Stimulated activated CD4-positive, alpha-beta T cell treated with anti-CD3 and anti-CD28 coated beads, TNF-alpha, amount 100 ng/mL, for 24 hours (primary cell): ENCODE measurements at places on chromosomes 16 and 17.

DNA sequence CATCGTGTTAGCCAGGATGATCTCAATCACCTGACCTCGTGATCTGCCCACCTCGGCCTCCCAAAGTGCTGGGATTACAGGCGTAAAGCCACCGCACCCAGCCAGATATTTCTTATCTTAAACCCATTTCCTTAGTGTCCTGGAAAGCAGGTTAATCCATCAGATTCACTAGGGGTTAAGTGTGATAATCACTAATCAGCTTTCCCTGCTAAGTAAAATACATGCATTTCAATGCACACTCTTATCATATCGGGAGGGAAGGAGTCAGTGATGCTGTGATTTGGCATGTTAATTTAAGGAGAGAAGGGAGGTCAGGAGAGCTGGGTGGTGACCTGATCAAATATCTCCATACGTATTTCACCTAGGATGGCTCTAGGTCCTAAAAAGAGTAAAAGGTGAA lies 29.1 kb downstream of the STAT3 start:
- no peak for DNase-seq

GRCh38 chr16:1141191-1141590 lies 11.7 kb upstream of the CACNA1H start:
- no peak for DNase-seq

DNA sequence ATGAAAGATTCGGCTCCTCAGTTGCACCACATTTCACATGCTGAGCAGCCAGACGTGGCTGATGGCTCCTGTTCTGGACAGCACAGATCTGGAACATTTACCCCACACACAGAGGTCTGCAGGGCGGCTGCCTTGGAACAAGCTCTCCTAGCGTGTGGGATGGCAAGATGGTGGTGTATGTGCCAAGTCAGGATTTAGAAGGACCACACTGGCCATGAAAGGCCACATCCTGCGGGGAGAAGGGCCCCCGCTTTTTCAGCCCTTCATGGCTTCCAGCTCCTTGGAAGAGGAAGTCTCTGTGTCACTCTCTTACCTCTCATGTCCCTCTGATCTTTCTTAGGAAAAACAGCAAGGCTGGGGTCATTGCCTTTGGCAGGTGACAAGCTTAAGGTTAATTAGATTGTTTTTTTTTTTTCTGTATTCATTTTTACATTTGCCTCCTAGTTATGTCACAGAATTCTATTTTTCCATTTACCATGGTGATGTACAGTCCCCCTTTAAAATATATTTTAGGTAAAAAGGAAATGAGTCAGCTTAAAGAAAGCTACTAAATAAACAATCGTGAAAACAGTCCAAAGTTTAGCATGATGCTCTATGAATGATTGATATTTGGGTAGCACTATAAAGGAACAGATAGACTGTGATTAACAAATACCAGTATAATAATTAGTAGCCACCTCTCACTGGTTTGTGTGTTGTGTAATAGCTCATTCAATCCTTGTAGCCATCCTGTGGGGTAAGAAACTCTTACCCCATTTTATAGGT lies 396.6 kb downstream of the CPPED1 start:
- no peak for DNase-seq

- DNase-seq: no peak
These were observed 93.9 kb downstream of the YPEL2 start for GRCh38 chr17:59425085-59425931.

DNA sequence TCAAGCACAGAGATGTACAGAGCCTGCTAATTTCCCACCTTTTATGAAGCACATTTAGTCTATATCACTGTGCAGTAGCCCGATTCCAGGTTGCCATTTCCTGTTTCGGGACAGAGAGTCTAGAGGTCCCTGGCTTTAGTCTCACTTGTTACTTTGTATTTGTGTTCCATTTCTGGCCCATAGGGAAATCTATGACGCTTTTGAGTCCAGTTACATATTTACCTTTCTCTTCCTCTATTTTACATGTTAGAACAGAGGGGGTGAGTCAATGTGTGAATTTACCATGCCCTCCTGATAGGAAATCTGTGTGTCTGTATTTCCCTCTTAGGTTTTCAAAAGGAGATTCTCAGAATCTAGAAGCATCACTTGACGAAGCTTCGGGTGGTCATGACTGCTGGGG lies 227.1 kb upstream of the ZFHX3 start:
- DNase-seq: no peak

DNA sequence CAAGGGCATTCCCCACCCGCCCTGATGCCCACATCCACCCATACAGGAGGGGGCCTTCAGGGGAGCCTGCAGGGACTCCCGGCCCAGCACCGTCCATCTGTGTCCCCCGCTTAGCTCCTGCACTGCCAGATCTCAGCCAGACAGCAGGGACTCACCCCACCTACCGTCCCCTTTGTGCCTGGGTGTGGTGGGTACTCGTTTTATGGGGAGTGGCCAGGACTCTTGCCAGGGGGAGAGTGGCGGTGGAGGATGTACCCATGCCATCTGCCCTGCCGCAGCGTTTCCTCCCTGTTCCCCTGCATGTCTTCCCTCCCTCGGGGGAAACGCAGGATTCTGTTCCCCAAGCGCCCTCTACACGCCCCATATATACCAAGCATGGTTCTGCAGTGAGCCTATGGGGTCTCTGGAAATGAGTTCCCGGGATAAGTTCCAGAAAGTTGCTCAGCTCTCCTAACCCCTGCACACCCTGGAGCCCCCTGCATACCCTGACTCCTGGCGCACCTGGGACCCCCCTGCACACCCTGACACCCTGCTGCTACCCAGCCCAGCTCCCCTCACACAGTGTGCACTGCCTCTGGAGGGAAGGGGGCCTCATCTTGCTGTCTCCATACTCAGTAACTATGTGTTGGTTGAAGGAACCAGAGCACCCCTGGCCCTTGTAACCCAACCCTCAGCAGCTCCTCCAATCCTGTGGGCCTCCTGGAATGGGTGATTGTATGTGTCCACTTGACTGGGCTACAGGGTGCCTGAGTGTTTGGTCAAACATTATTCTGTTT lies 4.2 kb upstream of the MAFG start:
- DNase-seq: no peak
